ENCODE measurements at places on chromosomes 12 and 14.

DNA sequence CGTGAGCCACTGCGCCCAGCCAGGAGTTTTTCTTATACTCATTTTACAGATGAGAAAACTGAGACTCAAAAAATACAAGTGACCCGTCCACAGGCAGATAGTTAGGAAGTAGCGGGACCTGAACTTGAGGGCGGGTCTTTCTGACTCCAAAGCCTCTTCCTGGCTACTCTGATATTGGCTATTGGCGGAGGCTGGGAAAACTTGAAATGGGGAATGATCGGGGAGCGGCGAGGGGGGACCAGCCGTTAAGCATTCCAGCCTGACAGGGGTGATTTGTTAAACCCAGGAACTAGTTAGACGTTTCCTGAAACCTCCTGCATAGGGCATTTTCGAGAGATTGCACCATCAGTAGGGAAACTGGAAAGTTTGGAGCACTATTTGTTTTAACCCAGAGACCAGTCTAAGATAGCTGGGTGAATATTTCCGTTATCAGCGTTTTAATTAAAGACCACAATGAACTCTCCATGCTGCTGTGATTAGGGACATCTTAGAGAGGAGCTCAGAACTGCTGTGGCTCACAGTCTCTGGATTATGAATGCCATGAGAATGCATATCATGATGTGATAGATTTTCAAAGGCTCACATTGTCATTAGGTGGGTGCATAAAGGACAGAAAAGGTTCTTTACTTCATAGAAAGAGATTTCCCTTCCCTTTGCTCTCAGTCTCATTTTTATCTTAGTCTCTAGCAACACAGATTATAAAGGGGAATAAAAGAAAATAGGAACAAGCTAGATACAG, 2.5 kb downstream of the NR1H4 start:
- DNase-seq = no peak

DNA sequence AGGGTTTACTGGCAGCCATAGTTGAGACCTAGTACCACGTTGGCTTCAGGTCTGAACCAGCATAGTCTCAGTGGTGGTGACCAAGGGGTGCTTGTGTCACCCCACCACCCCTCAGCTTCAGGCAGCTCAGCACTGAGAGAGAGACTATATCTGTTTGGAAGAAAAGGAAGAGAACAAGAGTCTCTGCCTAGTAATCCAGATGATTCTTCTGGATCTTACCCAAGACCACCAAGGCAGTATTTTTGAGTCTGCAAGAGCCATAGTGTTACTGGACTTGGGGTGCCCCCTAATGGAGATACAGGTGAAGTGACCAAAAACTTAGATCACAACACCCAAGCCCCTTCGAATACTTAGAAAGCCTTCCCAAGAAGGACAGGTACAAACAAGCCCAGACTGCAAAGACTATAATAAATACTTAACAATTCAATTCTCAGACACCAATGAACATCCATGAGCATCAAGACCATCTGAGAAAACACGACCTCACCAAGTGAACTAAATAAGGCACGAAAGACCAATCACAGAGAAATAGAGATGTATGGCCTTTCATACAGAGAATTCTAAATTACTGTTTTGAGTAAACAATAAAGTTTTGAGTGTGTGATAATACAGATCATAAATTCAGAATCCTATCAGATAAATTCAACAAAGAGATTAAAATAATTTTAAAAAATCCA, 107.0 kb downstream of the HELB start:
- peak; percentile 81 for DNase-seq

- no peak for DNase-seq
Measured at GRCh38 chr14:26703686-26704366, 106.0 kb upstream of the NOVA1 start.

DNA sequence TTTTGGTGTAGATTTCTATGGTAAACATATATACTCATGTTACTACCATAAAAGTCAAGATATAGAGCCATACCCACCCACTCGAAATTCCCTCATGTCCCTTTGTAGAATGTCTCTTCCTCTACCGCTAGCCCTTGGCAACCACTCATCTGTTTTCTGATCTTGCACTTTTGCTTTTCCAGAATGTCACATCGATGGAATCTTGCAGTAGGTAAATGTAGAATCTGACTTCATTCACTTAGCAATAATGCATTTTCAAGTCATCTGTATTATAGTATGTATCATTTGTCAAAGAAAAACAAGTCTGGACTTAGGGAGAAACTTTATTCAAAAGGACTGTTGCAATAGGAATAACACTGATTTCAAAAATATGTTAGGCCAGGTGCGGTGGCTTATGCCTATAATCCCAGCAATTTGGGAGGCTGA, 19.3 kb upstream of the CLEC2D start:
- DNase-seq = no peak

GRCh38 chr12:49667325-49668090, 39.7 kb downstream of the FMNL3 start:
- DNase-seq = no peak

GRCh38 chr14:35336494-35337268, 44.5 kb downstream of the PSMA6 start:
- DNase-seq = no peak
